ENCODE measurements at places on chromosomes 3 and 15.

DNA sequence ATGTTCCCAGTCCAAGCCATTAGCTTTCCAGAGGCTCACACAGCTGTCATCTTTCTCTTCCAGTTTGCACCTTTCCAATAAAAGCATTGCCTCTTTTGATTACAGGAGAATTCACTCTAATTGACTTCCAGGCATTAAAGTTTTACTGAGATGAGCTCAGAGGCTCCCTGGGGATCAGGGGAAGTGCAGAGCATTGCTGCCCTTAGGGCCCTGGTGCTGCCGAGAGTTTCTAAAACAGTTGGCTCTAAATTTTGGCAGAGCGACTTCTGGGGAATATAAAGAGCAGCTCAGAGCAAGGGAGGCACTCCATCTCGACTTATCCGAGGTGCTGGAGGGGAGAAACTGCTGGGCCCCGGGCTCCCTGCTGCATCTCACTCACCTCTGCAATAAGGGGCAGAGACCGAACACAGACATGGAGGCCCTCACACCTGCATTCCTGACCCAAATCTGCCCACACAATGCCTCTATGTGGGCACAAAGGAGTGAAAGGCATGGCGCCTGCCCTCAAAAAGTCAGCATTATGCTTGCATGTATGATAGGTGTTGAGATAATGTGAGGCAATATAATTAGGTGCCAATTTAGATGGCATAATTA is 61.7 kb downstream of the SCN11A start:
- no peak for DNase-seq

DNA sequence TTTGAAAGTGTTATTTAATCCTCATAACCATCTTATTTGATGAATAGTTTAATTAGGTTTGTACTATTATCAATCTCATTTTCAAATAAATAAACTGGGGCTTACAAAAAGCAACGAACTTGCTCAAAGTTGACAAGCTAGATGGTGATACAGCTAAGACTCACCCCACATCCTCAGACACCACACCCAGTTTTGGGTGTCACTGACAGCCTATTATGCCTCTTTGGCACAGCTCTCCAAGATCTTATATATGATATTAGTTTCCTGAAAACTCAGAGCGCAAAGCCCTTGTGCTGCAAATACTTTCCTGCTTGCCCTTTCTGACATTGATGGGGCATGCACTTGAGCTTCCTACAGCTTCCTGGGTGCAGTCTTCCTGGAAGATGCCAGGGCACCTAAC is 223.4 kb upstream of the GADL1 start:
- no peak for DNase-seq

DNA sequence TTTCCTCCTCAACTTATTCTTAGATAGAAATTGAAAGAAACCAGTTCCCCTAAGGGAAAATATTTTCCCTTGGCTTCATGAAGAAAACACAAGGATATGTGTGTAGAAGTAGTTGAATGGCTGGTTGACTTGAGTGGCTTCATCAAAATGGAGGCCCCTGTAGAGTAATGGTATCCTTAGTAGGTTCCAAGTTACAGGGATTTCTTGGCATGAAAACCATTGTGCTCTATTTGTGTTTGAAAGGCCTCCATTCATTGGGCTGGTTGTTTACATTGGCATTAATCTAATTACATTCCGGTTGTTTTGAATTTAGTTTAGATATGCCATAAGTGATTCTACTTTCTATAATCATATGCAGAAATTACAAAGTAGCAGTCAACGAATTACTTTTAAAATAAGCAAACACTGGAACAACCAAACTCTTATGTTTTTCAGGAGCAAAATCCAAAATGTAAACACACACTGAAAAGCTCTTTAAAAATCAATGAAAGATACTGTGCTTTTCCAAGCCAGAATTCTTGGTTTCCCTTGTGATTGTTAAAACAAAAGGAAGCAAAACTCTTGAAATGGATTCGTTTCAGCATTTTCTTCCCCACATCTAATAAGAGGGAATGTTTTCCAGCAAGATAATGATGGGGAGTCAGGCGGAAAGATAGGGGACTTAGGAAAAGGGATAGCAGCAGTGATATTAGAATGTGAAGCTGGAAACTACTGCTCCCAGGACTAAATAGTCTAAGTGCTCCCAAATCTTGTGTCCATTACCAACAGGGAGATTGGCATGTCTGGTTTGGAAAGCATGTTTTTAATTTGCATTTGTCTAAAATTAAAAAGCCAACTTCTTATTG is 77.0 kb downstream of the EPHA3 start:
- no peak for DNase-seq

GRCh38 chr3:185175370-185175987 is 22.6 kb upstream of the C3orf70 start:
- no peak for DNase-seq

GRCh38 chr3:138638641-138639040 is 30.1 kb downstream of the FAIM start:
- DNase-seq = no peak

DNA sequence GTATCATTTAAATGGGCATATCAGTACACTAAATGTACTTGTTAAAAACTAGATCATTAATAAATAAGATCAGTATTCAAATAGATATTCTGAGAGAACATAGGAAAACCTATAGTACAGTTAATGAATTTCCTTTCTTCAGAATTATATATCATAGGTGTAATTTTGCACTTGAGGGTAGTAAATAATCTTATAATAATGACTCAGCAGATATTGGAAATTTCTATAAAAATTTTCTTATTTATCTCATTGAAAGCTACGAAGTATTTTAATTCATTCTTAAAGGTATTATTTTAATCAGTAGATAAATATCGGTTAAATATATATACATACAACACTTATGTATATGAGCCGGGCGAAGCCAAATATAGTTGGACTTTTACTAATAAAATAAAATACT is 300.9 kb upstream of the SOX2 start:
- DNase-seq = no peak

DNA sequence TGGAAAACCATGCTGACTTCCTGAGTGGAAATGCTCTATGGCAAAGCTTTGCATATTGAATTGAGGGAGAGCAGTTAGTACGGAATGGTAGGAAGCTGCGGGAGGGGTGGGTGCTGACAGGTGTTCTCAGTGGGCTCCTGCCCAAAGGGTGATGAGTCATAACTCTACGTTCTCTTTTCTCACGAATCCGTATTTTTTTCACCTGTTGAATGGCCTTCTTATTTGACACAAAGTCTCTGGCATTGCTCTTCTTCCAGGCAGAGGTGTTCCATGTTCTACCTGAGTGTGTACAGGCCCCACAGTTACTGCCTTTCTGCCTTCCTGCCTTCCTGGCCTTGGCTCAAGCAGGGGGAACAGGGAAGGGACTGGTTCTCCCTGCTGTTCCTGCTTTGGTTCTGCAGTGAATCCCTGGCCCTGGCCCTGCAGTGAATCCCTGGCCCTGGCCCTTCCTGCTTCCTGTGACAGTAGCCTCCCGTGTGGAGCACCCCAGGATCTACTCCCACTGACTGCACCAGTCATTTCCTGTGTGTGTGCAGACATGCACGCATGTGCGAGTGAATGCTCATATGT is 31.9 kb downstream of the TRAK1 start:
- no peak for DNase-seq

- no peak for DNase-seq
These were observed 32.9 kb upstream of the SLC24A5 start for GRCh38 chr15:48087844-48088243.

DNA sequence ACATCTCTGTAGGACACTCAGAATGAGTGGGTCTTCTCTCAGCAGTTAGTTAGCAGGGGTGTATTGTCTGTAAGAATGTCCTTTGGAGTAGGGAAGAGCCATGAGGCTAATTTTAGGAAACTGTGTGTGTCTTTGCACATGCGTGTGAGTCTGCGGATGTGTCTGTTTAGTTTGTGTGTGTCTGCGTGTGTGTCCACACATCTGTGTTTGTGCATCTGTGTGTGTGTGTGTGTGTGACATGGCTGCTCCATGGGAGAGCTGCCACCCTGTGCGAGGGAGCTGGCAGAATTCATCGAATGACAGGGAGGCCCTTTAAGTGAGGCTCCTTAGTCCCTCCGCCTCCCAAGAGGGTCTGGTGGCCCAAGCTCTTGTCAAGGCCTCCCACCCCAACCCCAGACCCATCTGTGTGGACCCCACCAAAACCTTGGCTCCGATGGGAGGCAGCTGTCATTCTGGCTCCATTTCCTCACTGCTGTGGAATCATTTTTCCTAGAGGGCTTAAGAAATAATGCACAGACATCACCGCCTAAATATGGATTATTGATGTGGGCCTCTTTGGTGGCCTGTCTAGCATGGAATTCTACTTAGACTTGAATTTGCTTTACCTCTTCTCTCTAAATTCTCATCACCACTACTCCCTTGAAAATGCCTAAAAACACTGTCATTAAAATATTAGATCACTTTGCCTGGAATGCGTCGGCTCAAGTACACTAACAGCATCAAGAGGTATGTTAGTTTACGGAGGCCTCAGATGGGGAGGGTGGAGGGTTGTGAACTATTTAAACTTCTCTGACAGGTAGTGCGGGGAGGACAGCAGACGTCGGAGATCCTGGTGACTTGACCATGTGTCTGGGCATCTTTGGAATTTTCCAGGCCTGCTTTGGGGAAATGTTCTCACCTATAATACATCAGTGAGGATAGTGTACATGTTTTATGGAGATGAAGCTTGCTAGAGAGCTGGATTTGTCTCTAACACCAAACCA is 9.4 kb downstream of the ESYT3 start:
- DNase-seq = no peak

DNA sequence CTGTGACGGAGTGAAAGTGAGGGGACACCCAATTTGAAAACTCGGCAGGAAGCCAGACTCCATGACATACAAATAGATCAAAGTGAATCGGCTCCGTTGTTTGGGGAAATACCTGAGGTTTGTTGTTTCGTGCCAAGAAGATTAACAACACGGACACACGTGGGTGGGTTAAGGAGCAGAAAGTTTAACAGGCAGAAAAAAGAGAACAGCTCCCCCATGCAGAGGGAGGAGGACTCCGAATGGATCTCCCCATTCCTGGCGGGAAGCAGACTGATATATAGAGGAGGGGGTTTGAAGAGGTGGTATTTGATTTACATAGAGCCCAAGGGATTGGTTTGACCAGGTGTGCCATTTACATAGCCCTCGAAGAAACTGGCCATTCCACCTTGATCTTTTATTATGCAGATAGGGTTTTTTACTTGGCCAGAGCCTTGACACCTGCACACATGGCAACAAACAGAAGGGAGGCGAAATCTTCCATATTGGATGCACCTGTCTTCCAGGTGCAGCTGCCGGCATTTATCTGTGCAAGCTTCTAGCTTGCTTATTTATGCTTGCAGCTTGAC is 4.8 kb upstream of the SACM1L start:
- no peak for DNase-seq

GRCh38 chr3:167166594-167167253 is 213.4 kb downstream of the ZBBX start:
- no peak for DNase-seq

DNA sequence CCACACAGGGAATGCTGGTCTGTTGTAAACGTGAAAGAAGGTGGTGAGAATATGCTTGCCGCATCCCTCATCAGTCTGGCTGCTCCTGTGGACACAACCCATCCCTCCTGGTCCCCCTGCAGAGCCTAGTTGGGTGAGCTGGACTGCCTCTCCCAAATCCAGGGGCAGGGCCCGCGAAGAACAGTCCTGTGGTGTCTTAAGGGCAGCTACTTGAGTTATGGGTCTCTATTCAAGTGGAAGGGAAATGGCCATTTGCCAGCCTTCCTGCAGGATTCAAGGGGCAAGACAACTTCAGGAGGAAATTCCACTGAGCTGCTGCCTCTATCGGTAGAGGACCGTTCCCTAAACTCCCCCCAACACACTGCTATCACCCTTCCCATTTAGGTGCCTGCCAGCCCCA is 98.9 kb downstream of the IQSEC1 start:
- no peak for DNase-seq

- DNase-seq = no peak
These were observed 1.7 kb downstream of the SLMAP start for GRCh38 chr3:57757642-57758297.

DNA sequence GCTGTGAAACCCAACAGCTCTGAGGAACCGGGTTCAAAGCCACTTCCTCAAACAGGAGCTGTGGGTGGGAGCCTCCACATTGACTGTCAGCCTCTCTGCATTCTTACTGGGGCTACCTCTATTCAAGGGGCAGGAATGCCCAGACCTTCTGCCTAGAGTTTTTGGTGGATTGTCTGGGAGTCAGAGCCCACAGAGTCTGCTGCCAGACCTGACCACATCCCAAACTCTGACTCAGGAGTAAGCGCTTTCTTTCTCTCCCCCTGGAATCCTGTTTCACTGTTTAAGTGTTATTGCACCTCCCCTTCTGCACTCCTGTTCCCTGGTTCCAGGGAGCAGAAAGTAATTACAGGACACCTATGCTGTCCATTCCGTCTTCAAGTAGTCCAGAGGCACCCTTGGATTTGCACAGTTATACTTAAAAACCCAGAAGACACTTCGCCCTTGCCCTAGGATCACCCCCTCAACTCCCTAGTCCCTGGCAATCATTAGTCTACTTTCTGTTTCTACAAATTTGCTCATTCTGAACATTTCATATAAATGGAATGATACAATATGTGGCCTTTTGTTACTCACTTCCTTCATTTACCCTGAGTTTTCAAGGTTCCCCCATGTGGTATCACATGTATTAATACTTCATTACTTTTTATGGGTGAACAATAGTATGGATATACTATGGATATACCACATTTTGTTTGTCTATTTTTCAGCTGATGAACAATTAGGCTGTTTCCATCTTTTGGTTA is 37.9 kb upstream of the TJP1 start:
- no peak for DNase-seq

- no peak for DNase-seq
These were observed 31.7 kb upstream of the IP6K2 start for GRCh38 chr3:48748754-48749153.
